ENCODE measurements at places on chromosomes 13 and 19. TPM values are rescaled to one million over a fixed set of nuclear protein-coding genes. Genes with fewer than 3 reads are reported as not detected.

DNA sequence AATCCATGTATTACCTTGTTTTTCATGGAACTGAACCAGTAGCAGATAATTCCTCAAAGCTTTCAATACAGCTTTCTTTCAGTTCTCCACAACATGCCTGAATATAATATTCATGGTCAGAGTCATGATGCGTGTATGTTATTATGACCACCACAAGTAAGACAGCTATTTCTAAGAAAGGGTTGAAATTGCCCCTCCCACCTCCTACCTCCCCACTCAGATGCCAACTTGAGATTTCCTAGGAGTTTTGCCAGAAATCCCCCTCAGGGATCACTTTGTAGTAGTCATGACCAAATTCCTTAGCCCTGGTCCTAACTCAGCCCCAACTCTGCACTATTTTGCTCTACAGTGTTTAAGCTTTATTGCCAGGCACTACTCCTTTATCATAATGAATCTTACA is 69.9 kb upstream of the RAP2A start:
- H3K36me3 ChIP-seq: peaks cover 24% of the 10 kb centered on the region
- no peaks in the 10 kb centered on the region for H3K27me3 ChIP-seq
- DNase-seq: no peak
- no peak overlapping the region for H3K27ac ChIP-seq

GRCh38 chr19:57558525-57558924 is 1.1 kb downstream of the ZNF550 start:
- no peak for DNase-seq
- H3K4me1 ChIP-seq: peaks cover 26% of the 10 kb centered on the region
- H3K27ac ChIP-seq: peak overlapping the region; percentile 86

DNA sequence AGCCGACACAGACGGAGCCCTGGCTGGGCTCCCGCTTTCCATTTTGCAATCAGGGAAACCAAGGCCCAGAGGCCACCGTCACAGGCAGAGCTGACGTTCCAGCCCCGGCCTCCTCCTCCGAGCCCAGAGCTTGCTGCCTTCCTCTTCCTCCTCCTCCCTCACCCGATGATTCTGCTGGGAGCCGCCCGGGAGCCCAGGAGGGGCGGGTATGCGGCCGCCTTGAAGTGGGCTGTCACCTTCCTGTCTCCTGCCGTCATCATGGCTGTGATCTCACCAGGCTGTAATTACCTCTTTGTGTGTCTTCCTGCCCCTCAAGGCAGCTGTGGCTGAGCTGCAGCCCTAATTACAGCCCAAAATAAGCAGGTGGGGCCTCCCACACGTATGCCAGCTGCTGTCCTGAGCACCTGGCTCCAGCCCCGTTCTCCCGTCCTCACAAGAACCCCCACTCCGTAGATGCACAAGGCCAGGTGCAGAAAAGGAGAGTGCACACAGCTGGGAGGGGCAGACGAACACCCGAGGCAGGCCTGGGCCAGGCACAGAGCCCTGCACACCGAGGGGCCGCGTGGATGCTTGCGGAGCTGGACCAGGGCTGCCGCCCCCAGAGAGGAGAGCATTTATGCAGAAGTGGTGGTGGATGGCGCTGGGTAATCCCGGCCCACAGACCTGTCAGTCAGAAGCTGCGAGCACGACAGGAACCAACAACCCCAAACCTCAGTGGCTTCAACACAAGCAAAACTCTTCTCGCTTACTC is 4.0 kb downstream of the TPGS1 start:
- H3K27ac ChIP-seq: peak overlapping the region; percentile 62
- H3K36me3 ChIP-seq: no peaks in the 10 kb centered on the region
- H3K4me1 ChIP-seq: peaks cover 24% of the 10 kb centered on the region
- H3K4me3 ChIP-seq: no peak overlapping the region
- no peaks in the 10 kb centered on the region for H3K27me3 ChIP-seq

GRCh38 chr19:13790354-13790753 is 4.9 kb upstream of the ZSWIM4 start:
- H3K4me3 ChIP-seq: no peak overlapping the region
- H3K27ac ChIP-seq: no peak overlapping the region
- H3K27me3 ChIP-seq: no peaks in the 10 kb centered on the region
- H3K4me1 ChIP-seq: peaks cover 12% of the 10 kb centered on the region
- H3K36me3 ChIP-seq: no peaks in the 10 kb centered on the region

DNA sequence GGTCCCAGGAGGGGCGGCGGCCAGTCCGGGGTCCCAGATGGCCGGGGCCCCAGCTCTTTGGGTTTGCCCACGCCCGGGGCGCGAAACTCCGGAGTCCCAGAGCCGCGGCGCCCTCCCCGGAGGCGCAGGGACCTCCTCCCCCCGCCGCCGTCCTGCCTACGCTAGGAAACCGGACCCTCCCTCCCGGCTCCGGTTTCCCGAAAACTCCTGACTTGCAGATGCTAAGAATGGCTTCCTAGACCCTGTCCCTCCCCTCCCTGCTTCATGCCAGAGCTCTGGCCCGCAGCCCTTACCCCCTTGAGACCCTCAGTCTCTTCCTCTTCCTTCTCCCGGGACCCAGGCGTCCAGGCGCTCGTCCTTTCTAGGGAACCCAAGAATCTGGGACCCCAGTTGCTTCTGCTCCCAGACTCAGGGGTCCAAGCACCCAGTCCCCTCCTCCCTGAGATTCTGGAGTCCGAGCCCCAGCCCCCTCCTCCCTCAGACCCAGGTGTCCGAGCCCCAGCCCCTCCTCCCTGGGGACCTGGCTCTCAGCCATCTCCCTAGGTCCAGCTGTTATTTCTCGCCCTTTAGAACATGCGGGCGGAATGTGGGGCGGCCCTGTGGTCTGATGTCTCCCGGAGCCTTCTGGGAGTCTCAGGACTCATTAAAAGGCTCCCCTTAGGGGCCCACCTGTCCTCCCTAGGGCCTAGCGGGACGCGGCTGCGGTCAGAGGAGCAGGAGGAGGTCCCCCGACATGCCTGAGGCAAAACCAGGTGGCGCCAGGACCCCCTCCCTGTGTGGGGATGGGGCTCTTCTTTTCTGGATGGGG is at the start of gene MYBPC2:
MYBPC2 (plus strand) TSS at position 672 of the 808 bp plus-strand sequence; CDS start at position 734, 62 bp downstream.
- peak within 1 kb of the TSS; percentile 79 for H3K4me3 ChIP-seq
- H3K27me3 ChIP-seq: peaks cover 10% of the 10 kb centered on the region
- no peaks in the 10 kb centered on the region for H3K36me3 ChIP-seq
- DNase-seq: no peak
- peaks cover 22% of the 10 kb centered on the region for H3K4me1 ChIP-seq

GRCh38 chr13:34943436-34944273 is 1.6 kb downstream of the NBEA start:
- H3K4me1 ChIP-seq: peaks cover 7% of the 10 kb centered on the region
- H3K27me3 ChIP-seq: no peaks in the 10 kb centered on the region
- DNase-seq: no peak
- H3K4me3 ChIP-seq: peak overlapping the region; percentile 95
- peak overlapping the region; percentile 75 for H3K27ac ChIP-seq

DNA sequence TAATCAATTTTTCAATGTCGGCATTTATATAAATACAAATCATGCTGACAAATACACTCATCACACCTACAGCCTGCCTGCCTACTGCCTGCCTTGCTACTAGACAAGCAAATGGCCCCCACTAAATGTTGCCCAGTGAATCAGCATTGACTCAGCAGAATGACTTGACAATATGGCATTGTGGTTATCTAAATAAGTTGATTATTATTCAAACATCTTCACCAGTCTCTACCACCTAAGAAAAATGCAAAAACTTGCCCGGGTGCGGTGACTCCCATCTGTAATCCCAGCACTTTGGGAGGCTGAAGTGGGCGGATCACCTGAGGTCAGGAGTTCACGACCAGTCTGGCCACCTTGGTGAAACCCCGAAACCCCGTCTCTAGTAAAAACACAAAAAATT is 296.1 kb downstream of the PCDH9 start:
- H3K36me3 ChIP-seq: no peaks in the 10 kb centered on the region
- H3K4me3 ChIP-seq: no peak overlapping the region
- no peak overlapping the region for H3K27ac ChIP-seq
- no peaks in the 10 kb centered on the region for H3K27me3 ChIP-seq
- no peak for DNase-seq
- H3K4me1 ChIP-seq: no peaks in the 10 kb centered on the region

DNA sequence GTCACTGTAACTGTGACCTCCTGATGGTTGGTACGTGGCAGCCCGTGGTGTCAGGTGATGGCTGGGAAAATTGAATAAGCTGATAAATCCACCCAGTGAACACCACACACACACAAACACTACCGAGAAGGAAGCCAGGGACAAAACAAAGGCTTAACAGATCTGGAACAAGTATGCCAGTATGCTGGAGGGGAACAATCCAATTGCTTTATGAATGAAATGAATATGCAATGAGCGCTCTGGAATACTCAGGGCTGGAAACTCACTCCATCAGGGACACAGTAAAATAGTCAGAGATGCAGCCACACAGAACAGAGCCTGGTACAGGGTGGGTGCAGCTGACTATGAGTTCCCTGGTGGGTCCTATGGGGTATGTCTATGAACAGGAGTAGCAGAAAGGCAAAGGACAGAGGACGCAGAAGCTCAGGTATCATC is 16.7 kb downstream of the TMTC4 start:
- no peak overlapping the region for H3K4me3 ChIP-seq
- H3K4me1 ChIP-seq: no peaks in the 10 kb centered on the region
- no peaks in the 10 kb centered on the region for H3K27me3 ChIP-seq
- no peak for DNase-seq

- no peak overlapping the region for H3K4me3 ChIP-seq
- H3K27ac ChIP-seq: no peak overlapping the region
- no peaks in the 10 kb centered on the region for H3K27me3 ChIP-seq
- H3K4me1 ChIP-seq: peaks cover 19% of the 10 kb centered on the region
Measured at GRCh38 chr19:13130886-13131490, 12.9 kb downstream of the NACC1 start.

GRCh38 chr13:29067306-29067945 is 247.3 kb downstream of the MTUS2 start:
- no peaks in the 10 kb centered on the region for H3K27me3 ChIP-seq
- DNase-seq: no peak
- H3K36me3 ChIP-seq: no peaks in the 10 kb centered on the region
- H3K27ac ChIP-seq: no peak overlapping the region
- no peak overlapping the region for H3K4me3 ChIP-seq

DNA sequence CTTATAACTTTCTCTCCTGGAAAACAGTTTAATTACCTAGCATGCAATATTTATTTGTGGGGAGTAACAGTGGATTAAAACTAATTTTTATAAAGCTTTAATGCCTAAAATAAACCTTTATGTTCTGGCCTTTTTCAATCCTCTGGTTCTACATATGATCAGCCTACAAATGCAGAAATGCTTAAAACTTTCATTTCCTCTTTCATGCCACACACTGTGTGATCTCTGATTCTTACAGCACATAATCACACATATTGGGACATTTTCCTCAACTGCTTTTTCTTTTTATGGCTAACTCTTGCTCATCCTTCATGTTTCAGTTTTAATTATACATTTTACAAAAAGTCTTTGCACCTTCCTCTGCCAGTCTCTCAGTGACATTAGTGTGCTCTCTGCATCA is 910.8 kb upstream of the SLITRK6 start:
- H3K4me3 ChIP-seq: no peak overlapping the region
- no peaks in the 10 kb centered on the region for H3K27me3 ChIP-seq
- no peaks in the 10 kb centered on the region for H3K4me1 ChIP-seq
- DNase-seq: no peak
- H3K36me3 ChIP-seq: no peaks in the 10 kb centered on the region

DNA sequence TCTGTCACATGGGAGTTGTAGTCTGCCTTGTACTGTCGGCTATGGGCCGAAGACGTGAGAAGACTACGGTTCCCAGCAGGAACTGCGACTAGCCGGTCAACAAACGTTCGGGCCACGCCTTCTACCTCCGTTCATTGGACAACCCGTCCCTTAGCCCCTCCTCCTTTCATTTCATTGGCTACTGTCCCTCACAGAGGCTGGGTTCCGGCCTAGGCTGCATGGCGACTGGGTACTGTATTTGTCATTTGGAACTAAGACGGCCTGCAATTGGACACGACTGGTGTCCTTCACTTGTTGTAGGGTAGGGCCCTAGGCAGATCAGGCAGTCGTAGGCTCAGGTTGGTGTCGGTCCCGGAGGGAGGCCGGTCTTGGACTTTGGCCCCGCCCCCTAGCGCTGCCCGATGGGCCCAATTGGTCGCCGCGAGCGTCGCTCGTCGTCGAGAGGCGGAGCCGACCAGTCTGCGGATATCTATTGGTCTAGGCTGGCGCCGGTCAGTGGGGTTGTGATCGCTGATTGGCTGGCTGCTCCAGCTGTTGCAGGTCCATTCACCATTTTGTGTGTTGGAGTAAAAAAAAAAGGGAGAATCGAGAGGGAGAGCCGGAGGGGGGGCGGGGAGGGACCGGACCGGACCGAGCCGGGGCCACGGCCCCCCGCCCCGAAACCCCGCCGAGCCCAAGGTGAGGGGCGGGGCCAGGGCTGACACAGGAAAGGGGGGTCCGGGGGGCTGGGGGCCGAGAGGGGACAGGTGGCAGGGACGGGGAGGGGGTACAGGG is at the start of gene CIC:
CIC (plus strand) TSS at position 549 of the 774 bp plus-strand sequence. CDS start 2,532 bp downstream, outside the sequence.
- peaks cover 30% of the 10 kb centered on the region for H3K4me1 ChIP-seq
- peak; percentile 100 for DNase-seq
- peak within 1 kb of the TSS; percentile 72 for H3K4me3 ChIP-seq
- no peaks in the 10 kb centered on the region for H3K27me3 ChIP-seq

Gene ZSCAN4
- not detected for total RNA-seq

Gene SIRT6
- total RNA-seq: 25.7 TPM

Gene HIPK4
- total RNA-seq: 0.20 TPM

Gene KLK15
- not detected for total RNA-seq

Gene ZFR2
- not detected for total RNA-seq

Gene KIR2DL3
- total RNA-seq: not detected

All from gastrocnemius medialis (tissue), 4 donors.